ENCODE measurements at places on chromosomes 7 and 10. TPM values are rescaled to one million over a fixed set of nuclear protein-coding genes. Genes with fewer than 3 reads are reported as not detected.

DNA sequence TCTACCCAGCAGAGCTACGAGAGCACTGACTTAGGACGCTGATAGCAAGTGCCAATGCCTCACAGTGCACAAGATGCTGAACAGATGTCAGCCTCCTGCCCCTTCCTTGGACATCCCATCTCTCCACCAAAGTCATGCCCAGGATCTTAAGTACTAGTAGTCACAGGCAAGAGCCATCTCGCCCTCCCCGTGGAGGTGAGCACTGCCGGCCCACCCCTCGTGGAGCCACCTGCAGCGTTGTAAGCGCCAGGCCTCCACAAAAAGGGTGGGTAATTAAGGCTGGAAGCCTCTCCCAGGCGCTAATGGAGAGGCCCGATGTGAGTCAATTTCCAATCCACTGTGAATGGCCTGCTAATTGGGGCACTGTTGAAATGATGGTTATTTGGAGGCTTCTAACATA is 156.2 kb downstream of the GRID1 start:
- no peak for DNase-seq

FXYD4 gene
- total RNA-seq: not detected

- DNase-seq: no peak
Measured at GRCh38 chr7:121285066-121285667, 43.6 kb upstream of the WNT16 start.

PNLIP gene
- 3.5 TPM for total RNA-seq

DNA sequence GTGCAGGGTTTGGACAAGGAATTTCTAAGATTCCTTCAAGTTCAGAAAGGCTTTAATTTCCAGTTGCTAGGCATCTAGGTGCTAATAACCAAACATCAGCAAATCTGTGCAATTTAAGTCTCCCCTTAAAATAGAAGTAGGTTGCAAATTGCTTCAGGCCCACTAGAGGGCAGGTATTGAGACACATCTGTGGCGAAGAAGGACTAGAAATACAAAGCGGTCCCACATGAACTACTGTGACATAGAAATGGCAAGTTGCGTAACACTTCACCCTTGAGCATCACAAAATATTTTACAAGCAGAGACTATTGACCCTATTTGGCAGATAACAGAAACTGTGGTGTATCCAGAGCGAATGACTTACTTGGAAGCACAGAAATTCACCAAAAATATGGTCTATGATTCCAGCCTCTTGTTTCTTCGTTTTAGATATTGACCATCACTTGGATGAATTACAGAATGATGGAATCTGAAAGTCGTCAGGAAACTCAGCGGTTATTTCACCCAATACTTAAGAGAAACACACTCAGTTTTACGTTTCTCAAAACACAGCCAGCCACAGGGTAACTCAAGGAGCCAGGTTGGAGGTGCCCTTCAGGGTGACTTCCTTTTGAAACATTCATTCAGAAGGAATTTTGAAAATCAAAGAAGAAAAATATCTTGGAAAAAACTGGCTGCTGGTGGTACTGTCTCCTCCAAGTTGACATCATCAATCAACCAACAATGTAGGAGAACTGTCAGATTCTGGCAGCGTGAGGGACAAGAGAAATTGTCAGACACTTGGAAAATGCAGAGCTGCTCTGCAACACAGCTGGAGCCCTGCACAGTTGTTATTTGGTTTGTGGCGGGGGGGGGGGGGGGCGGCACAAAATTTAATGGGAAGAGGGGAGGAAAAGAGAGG is 256.3 kb upstream of the MINDY3 start:
- no peak for DNase-seq

- no peak for DNase-seq
Measured at GRCh38 chr10:61733358-61733940, 70.7 kb downstream of the CABCOCO1 start.

GRCh38 chr7:14999331-14999730 is 96.8 kb upstream of the DGKB start:
- no peak for DNase-seq

- no peak for DNase-seq
Measured at GRCh38 chr7:140645166-140645900, 4.7 kb upstream of the DENND2A start.

AMZ1 gene
- not detected for total RNA-seq

FZD8 gene
- 5.7 TPM for total RNA-seq

- no peak for DNase-seq
Measured at GRCh38 chr10:10828623-10829022, 189.0 kb upstream of the CELF2 start.

PTEN gene
- total RNA-seq: 39.5 TPM

Data from psoas muscle (tissue), 8 donors.